Activated naive CD8-positive, alpha-beta T cell treated with anti-CD3 and anti-CD28 coated beads, Interleukin-2, amount 50 U/mL, for 24 hours (primary cell): ENCODE measurements at places on chromosomes 12 and 14.

DNA sequence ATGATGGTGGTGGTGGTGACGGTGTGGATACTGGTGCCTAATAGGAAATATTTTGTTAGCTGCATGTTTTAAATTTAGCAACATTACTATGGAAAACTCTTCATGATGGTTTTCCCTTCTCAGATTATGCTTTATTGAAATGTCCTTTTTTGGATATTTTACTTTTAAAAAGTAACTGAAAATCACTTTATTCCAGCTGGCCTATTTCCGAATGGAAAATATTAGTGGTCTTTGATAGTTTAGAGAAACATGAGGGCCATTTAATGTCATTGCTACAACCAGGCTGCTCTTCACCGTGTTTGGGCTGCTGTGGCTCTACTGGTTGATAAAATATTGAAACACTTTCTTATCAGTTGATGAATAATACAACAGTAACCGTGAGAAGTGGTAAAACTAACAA, 64.2 kb downstream of the PELI2 start:
- DNase-seq, result no peak

DNA sequence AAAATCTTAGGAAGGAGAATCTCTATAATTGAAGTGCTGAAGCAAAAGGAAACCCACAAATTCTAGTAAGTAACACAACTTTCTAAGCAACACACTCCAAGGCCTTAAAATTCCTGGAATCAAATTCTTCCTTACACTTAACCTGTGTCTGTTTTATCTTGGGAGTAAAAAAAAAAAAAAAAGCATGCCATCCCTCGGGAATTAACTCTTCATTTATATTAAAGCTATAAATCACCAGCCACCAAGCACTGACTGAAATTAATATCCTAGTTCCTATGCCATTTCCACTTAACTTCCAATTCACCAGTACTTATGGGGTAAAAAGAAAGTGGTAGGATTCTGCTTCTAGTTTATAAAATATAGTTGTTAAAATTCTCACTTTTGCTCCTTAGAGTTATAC, 238.1 kb downstream of the SLC25A21 start:
- DNase-seq, result no peak

GRCh38 chr14:54797986-54798385, 104.6 kb downstream of the GCH1 start:
- DNase-seq, result no peak

GRCh38 chr12:49868952-49869815, 26.3 kb upstream of the BCDIN3D start:
- no peak for DNase-seq
